Femur (tissue), 1 donor: ENCODE measurements at places on chromosomes 2 and 18.

GRCh38 chr2:222242532-222242931 lies 56.3 kb downstream of the PAX3 start:
- no peak for DNase-seq

GRCh38 chr2:95374921-95375471 lies 27.5 kb upstream of the FAHD2A start:
- no peak for DNase-seq

DNA sequence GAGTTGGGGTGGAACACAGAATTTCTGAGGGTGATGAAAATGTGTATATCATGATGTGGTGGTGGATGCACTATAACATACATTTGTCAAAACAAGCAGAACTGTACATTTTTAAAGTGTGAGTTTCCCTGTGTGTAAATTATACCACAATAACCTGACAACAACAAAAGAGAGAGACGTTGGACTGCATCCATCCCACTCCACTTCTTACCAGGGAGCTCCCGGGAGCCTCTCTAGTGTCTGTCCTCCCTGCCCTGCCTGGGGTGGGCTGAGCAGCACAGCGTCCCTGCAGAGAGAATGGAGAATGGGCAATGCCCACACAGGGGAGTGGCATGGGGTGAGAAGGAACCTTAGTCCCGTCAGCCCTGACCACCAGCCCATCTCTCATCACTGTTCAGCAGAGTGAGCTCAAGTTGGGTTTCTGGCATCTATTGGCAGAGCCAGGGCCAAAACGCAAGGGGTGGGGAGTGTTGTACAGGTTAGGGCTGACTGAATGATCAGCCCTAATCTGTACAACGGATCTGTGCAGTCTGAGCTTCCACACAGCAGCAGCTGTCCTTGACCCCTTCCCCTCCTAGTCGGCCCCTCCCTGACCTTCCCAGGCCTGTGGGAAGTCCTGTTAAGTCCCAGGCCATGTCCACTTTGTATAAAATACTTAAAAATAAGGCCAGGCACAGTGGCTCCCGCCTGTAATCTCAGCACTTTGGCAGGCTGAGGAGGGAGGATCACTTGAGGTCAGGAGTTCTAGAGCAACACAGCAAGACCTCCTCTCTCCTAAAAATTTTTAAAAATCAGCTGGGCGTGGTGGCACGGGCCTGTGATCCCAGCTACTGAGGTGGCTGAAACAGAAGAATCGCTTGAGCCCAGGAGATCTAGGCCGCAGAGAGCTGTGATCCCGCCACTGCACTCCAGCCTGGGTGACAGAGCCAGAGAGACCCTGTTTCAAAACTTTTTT lies 3.3 kb upstream of the PROC start:
- DNase-seq, result no peak

DNA sequence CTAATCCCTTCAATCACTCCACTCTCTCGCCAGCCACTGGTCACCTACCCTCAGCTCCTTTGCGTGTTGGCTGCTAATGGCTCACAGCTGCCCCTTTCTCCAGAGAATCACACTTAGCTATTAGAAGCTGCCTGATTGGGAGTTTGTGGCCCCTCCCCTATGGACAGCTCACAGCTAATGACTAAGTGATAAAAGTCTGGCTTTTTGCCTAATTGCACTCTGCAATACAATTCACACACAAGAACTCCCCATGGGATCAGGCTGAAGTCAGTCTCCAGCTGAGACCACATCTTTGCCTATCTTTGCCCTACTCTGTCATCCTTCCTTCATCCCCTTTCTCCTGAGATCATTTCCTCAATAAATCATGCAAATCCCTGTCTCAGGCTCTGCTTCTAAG lies 701.9 kb upstream of the RAB6C start:
- no peak for DNase-seq

- no peak for DNase-seq
Measured at GRCh38 chr18:23716966-23717365, 27.7 kb downstream of the LAMA3 start.

DNA sequence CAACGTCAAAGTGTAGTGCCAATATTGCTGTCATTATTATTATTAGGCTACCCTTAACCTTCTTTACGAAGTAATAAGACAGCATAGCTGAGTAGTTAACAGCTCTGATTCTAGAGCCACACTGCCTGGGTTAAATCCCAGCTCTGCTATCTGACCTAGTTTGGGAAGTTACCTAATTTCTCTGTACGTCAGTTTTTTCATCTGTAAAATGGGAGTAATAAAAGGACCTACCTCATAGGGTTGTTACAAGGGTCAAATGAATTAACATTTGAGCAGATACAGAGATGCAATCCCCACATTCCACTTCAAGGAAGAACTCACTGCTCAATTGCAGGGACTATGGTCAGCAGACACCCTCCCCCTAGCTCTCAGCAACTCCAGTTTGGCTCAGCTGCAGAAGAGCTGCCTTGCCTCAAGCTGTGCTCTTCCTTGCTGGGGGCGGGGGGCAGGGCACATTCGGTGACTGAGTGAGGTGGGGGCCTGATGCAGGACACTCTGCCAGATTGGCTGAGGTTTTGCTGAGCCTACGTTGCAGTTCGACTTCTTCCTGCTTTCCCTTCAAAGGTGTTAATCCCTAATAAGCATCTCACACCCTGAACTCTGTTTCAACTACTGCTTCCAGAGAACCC lies 11.0 kb upstream of the LGALSL start:
- DNase-seq, result no peak

GRCh38 chr2:119223521-119224390 lies at the start of gene STEAP3:
STEAP3 (plus strand) TSS chr2:119223834; CDS start chr2:119231013, 7,179 bp downstream.
- DNase-seq, result peak; percentile 79

- no peak for DNase-seq
Measured at GRCh38 chr2:172442072-172442895, 14.9 kb downstream of the ITGA6 start.

GRCh38 chr2:21331625-21332370 lies 208.0 kb downstream of the TDRD15 start:
- DNase-seq, result no peak

DNA sequence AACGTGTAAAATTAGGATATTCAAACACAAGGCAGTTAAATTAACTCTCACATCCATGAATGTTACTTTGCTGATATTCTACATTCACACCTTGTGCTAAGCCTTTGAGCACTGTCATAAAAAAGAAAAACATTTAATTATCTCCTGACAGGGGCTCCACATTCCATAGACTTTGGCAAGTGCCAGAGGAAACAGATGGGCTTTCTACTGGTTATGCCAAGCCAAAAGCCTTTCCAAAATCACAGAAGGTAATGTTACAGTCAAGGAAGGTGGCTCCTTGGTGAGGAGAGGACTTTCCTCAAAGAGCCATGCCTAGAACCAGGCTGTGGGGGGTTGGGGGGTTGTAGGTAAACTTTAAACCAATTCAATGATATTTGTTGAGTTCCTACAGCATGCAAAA lies 12.4 kb downstream of the MYO5B start:
- no peak for DNase-seq

DNA sequence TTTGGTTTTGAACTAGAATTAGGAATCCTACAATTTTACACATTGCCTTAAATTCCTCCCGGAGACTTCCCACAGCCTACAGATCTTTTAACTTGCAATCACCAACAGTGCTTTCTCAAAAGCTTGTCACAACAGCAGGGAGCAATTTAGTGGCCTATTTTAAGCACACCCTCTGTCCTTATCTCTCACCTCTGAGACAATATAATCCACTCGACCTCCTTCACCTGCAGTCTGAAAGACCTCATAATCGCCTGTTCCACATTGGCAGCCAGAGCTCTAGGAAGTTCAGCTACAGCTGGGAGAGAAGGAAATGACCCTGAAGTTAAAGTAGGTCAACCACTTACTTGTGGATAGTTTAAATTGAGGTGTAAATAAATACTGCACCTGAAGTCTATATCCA lies 249.7 kb upstream of the DLGAP1 start:
- DNase-seq, result no peak

DNA sequence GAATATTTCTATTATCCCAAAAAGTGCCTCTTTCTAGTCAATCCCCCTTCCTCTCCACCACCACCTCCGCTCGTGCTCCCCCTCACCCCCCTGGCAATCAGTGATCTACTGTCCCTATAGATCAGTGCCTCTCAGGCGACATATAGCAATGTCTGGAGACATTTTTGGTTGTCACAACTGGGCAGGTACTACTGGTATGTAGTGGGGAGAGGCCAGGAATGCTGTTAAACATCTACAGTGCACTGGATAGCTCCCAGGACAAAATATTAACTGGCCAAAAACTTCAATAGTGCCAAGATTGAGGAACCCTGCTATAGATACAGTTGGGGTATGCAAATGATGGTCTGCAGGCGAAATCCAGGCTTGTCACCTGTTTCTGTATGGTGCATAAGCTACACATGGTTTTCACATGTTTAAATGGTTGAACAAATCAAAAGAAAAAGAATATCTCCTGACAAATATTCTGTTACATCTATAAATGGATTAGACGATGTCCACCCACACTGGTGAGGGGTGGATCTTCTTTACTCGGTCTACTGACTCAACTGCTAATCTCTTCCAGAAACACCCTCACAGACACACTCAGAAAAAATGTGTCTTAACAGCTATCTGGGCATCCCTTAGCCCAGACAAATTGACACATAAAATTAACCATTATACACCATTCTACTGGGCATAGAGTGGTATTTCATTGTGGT lies 25.5 kb downstream of the DPYSL5 start:
- no peak for DNase-seq

GRCh38 chr2:529424-529823 lies 147.8 kb downstream of the TMEM18 start:
- DNase-seq, result no peak

DNA sequence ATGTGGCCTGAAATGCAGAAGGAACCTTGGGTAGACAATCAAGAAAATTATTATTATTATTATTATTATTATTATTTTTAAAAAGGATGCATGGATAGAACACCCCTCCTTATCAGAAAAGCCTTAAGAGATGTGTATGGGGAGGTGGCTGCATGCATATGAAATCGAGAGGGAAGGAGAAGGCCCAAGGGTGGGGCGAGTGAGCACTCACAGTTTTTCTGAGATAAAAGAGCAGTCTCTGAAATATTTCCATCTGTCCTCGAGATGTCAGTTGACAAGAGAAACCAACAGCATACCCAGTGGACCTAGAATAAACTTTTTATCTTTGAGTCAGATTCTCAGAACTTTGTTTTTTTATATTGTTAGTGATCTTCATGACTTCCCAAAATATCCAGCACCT lies 282.9 kb downstream of the GPD2 start:
- no peak for DNase-seq

DNA sequence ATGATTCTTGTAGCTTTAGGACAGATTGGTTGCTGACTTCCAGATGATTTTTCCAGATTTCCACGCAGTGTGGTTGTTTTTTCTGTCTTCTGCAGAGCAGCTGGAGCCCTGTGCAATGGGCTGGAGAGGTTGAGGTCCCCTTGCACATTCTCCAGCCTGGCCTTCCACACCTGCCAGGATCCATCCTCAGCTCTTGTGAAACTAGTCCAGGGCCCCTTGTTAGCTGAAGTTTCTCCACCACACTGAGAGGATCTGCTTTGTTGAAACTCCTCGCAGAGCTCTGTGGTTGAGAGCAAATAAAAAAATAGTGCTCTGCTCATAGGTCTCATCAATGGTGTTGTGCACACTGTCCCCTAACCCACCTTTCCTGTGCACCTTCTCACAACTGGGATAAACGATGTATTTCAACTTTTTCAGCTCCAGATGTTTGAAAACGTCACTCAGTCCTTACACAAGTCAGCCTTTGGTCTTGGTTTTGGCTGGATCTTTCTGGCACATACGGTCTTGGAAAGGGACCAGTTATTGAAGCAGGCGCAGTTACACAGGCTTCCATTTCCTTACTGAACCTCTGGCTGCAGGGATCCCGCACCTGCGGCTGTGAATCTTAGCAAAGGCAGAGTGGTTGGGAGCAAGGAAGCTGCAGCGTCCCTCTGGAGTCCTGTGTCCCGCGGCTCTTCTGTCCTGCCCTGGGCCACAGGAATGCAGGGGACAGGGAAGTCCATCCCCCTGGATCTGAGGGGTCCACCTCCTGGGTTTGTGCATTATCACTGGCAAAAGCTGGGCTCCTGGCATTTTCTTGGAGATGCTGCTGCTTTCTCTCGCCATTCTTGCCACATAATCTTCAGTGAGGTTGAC lies 272.0 kb upstream of the DSEL start:
- DNase-seq, result peak; percentile 47

DNA sequence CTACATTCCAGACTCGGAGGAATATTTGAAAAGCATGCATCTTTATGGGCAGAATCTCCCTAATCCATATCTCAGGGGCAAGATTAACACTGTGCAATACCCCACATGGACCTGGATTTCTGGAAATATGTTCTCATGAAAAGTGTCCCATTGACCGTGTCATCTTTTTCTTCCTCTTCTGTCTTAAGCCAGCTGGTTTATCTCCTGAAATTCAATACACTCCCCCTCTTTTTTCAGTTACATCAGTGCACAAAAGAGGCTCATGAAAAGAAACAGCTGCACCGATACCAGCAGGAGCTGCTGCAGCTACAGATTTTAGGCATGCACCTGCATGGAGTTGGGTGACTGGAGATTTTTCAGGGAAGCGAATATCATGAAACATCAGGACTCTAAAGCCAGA lies 117.2 kb downstream of the SLC4A3 start:
- no peak for DNase-seq

- no peak for DNase-seq
Measured at GRCh38 chr2:170191166-170191866, 13.4 kb downstream of the MYO3B start.

DNA sequence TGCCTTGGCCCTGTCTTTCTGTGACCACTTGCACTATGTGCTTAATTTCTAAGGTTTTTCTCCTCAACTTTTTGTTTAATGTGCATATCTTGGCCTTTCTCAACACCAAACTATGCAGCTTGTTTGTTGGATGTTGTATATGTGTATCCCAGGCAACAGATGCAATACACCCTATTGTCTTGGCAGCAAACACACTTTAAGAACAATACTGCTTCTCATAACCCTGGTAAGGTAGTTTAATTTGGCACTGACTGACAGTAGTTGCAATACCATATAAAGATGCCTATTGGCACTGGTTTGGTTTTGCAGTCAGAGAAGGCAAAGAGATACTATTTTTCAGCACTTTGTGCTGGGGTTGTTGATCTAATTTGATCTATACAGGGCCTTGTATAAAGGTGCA lies 360.7 kb upstream of the CWC22 start:
- no peak for DNase-seq

DNA sequence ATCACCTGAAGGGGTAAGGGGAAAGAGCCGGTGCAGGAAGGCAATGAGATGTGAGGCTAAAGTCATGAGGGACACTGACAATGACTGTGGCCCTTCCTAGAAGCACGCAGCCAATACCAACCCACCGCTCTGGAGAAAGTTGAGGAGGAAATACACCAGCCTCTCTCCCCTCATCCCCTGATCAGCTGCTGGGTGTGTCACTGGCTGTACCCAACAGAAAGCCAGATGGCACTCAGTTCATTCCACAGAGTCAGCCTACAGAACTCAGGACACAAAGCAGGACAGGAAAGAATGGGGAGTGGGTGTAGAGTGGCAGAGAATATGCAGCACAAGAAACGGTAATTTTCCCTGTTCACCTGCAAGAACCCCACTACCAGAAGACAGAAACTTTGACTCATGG lies 29.7 kb downstream of the CCBE1 start:
- DNase-seq, result no peak

GRCh38 chr18:79949697-79950487 lies 1.6 kb downstream of the SLC66A2 start:
- no peak for DNase-seq

GRCh38 chr2:215218587-215219577 lies 80.5 kb upstream of the ABCA12 start:
- DNase-seq, result no peak
